Glutamatergic neuron (in vitro differentiated cells): ENCODE measurements at places on chromosomes 5 and 9. TPM values are rescaled to one million over a fixed set of nuclear protein-coding genes. Genes with fewer than 3 reads are reported as not detected.
A peak's percentile ranks its signal among the peaks of the same experiment; 100 is the strongest.

The LARP1 gene
- total RNA-seq: 199 TPM

The BICD2 gene
- 43.7 TPM for total RNA-seq

The FAM78A gene
- 14.9 TPM for total RNA-seq

The C5 gene
- 1.0 TPM for total RNA-seq

The FOXD4 gene
- 0.76 TPM for total RNA-seq

DNA sequence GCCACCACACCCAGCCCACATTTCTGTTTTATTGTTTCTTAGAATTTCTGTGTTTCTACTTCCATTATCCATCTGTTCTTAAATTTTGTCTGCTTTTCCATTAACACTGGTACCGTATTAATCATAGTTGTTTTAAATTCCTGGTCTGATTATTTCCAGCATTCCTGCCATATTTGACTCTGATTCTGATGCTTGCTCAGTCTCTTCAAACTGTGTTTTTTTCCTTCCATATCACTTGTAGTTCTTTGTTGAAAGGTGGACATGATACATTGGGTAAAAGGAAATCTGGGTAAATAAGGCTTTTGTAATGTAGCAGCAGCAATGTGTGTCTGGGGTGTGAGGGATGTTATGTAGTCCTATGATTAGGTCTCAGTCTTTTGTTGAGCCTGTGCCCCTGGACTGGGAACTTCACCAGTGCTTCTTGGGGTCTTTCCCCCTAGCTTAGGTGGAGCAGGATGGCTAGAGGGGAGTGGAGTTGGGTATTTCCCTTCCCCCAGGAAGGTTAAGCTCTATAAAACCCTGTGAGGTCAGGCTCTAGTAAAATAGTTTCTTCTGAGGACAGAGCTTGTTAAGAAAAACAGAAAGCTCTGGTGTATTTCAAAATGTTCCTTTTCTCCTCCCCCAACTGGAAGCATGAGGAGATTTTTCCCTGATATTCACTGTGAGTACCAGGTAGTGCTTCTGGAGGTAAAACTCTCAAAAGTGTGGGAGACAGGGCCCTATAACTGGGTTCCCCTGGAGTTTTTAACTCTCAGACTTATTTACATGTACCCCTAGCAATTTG, 10.1 kb upstream of the TMOD1 start:
- peaks cover 4% of the 10 kb centered on the region for H3K36me3 ChIP-seq
- no peaks in the 10 kb centered on the region for H3K4me1 ChIP-seq
- no peak overlapping the region for H3K27ac ChIP-seq
- no peak overlapping the region for H3K4me3 ChIP-seq
- H3K27me3 ChIP-seq: no peaks in the 10 kb centered on the region

- peaks cover 11% of the 10 kb centered on the region for H3K27me3 ChIP-seq
- peak overlapping the region; percentile 94 for H3K4me3 ChIP-seq
- H3K36me3 ChIP-seq: no peaks in the 10 kb centered on the region
- peak; percentile 87 for DNase-seq
Measured at GRCh38 chr9:112751056-112751795, 666 bp downstream of the SNX30 start.

GRCh38 chr9:107484117-107484723, 5.3 kb downstream of the KLF4 start:
- no peaks in the 10 kb centered on the region for H3K36me3 ChIP-seq
- H3K4me1 ChIP-seq: no peaks in the 10 kb centered on the region
- H3K4me3 ChIP-seq: no peak overlapping the region
- no peak overlapping the region for H3K27ac ChIP-seq

- no peak for DNase-seq
- H3K4me1 ChIP-seq: no peaks in the 10 kb centered on the region
- H3K4me3 ChIP-seq: no peak overlapping the region
- H3K27me3 ChIP-seq: no peaks in the 10 kb centered on the region
- H3K36me3 ChIP-seq: no peaks in the 10 kb centered on the region
Measured at GRCh38 chr5:155767470-155767869, 559.5 kb upstream of the SGCD start.
